ENCODE measurements at places on chromosomes 4 and X.

- no peak for DNase-seq
Observed at GRCh38 chr4:76984127-76984526, 34.6 kb downstream of the SEPTIN11 start.

- no peak for DNase-seq
Observed at GRCh38 chr4:57689693-57690205, 579.6 kb upstream of the IGFBP7 start.

- DNase-seq: no peak
Observed at GRCh38 chr4:126558596-126558995, 1074.2 kb upstream of the INTU start.

- no peak for DNase-seq
Observed at GRCh38 chrX:38862100-38862499, 60.8 kb downstream of the MID1IP1 start.

GRCh38 chr4:154939851-154940250 lies 158.8 kb downstream of the RBM46 start:
- no peak for DNase-seq
